ENCODE measurements at places on chromosomes 1 and 21. TPM values are rescaled to one million over a fixed set of nuclear protein-coding genes. Genes with fewer than 3 reads are reported as not detected.

DNA sequence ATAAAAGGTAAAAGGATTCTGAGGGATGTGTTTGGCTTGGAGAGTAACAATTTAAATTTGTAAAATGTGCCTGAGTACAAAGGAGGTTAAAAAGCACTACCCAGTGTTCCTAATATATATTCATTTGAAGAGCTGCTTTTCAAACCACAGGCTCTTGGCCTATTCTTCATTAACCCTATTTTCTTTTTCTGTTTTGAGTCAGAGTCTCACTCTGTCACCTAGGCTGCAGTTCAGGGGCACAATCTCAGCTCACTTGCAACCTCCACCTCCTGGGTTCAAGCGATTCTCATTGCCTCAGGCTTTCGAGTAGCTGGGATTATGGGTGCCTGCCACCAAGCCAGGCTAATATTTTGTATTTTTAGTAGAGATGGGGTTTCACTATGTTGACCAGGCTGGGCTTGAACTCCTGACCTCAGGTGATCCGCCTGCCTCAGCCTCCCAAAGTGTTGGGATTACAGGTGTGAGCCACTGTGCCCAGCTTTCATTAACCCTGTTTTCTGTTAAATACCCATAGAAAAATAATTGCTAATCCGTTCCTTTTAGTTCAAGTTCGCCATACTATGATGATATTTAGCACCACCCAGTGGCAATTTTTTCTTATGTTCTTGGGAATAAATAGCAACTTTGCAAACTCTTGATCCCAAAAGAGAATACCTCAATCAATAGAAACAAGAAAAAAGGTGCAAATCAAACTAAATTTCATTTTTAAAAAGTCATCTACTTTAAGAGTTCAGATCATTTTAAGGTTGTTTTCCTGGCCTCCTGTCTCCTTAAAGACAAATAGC, 30.5 kb downstream of the ZBTB8OS start:
- DNase-seq, result no peak

The MAP3K7CL gene
- polyA plus RNA-seq, result 2.9 TPM

The NR1I3 gene
- polyA plus RNA-seq, result not detected

DNA sequence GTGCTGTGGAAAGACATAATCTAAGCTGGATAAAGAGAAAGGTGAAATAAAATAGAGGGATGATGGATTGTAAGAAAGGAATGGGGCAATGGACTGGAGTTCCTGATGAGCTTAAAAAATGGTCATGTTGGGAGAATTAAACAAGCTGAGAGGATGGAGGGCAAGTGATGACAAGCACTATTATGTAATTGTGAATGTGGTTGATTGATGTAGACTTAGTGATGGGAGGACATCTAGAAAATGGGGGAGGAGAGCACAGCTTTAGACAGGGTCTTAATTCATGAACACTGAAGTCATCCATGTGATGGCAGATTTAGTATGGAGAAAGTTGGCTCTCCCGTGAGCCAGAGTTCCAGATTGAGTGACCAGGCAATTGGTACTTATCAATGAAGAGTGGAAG, 29.0 kb downstream of the DNAH14 start:
- DNase-seq, result no peak

GRCh38 chr1:54246116-54246721, 46.3 kb downstream of the MRPL37 start:
- DNase-seq, result no peak

Measured in A549 (cell line).